ENCODE measurements at places on chromosomes 12 and 14.
A peak's percentile ranks its signal among the peaks of the same experiment; 100 is the strongest.

- no peak for DNase-seq
Observed at GRCh38 chr14:87014856-87015255, 978.1 kb downstream of the GALC start.

DNA sequence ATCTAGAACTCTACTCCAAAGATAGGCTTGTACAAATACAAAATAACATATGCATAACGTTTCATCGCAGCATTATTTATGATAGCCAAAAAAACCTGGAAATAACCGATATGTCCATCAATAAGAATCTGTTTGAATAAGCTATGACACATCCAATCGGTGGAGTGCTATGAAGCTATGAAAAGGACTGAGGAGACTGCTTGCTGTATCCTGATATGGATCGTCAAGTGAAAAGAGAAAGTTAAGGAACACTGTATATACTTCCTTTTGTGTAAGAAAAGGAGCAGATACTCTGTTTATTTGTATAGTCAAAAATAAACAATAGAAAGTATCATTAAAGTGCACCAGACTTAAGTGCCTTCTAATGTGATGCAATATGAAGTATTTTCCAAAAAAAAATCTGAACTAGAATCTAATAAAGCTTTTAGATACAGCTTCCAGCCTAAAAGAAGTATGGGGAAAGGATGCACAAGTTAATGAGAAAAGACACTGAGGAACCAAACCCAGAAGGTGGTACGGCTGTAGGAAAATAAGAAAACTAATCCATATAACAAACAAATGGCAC is 645 bp upstream of the KLHDC1 start:
- DNase-seq: no peak

GRCh38 chr12:53966085-53966384 is 6.9 kb upstream of the HOXC11 start:
- no peak for DNase-seq

DNA sequence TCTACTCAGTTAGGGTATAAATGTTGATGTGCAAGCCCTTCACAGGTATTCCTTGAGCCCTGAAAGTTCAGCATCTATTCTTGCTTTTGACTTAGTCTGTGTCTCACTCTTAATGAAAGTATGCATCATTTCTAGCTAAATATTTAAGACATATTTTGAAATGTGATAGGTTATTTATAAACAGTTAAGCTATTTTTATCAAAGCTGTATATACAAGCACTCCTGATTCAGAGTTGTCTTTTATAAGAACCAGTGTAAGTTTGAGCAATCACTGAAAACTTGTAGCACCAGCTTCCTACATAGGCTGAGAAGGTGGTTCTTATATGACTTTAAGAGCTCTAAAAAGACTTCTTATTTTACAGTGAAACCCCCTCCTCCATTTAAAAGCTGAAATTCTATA is 98.6 kb downstream of the MYF5 start:
- DNase-seq: no peak

DNA sequence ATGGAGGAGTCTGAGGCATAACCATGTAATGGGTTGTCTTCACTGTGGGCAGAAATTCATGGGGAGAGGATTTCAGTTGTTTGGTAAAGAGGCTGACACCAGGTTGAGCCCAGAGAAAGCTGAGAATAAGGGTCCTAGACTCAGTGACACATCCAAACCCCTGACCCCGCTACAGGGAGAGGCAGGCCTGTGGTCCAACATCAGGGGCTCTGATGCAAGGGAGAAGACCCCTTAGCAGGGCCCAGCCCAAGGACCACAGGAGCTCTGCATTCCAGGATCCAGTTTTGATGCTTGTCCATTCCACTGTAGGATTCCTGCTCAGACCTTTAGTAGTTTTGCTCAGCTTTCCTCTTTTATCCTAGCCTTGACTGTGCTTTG is 15.5 kb downstream of the GPR68 start:
- DNase-seq: no peak

DNA sequence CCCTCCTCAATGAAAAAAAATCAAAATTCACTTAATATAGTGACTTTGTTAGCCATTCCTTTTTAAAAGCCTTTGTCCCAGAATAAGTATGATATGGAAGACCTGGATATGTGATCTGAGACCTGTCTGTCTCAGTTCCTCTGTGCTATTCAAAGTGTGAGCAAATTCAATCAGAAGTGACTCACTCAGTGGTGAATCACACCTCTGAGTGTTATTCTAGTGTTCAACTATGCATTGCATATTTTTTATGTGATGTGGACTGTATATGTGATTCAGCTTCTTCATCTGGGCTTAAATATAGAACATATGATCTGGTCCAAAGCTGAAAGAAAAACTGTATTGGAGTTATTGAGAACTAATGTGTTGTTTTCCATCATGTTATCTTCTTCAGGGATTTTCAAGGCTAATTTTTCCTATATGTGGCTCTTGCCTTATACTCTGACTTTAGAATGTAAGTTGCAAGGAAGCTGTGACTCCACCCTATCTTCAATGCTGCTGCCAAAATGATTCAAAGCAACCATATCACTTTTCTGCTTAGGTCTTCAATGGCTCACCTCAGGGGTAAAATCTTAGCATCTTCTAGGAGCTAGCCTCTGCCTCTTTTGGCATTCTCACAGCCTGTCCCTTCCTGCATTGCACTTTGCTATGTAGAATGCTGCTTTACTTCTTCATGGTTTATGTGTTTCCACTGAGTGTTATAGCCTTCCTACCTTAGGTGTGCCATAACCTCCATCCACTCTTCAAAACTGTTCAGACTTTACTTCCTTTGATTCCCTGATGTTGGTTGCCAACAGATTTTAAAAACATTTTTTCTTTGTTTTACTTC is 169.8 kb downstream of the OTOGL start:
- DNase-seq: no peak

GRCh38 chr12:93587611-93588010 is 15.1 kb downstream of the SOCS2 start:
- DNase-seq: no peak

- DNase-seq: no peak
Observed at GRCh38 chr12:58459191-58459590, 461.1 kb downstream of the LRIG3 start.

DNA sequence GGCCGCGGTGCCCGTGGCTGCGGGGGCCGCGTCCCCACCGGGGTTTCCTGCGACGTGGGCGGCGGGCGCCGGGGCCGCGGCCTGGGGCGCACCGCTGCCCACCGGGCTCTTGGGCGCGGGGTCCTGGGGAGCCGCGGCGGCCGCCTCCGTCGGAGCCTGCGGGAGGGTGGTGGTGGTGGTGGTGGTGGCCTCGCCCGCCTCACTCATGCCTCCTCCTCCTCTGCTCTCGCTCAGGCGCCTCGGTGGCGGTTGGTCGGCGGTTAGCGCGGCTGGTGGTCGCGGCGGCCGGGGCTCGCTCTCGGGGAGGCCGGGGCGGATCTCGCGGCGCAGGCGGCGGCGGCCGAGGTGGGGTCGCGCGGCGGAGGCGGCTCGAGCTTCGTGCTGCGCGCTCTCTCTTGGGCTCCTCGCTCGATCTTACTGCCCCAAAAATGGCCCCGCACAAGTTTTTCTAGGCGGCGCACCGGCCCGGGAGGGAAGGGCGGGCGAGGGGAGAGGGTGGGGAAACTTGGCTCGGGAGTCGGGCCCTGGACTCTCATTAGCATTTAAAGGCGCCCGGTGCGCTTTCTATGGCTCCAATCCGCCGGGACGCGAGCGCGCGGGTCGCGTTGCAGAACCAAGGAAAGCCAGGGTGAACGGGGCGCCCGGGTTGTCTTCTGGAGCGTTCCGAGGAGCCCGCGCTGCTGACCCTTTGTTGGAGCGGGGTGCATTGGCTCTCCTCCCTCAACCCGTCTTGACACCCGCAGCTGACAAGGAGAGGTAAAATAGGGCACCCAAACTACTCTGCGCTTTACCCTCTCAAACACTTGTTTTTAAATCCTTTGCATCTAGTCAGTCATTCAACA is at the start of gene YBX3:
Gene YBX3, minus strand, starts transcription at position 419 of the 842 bp plus-strand sequence. Its CDS starts 212 bp downstream, at position 207.
- peak; percentile 69 for DNase-seq

DNA sequence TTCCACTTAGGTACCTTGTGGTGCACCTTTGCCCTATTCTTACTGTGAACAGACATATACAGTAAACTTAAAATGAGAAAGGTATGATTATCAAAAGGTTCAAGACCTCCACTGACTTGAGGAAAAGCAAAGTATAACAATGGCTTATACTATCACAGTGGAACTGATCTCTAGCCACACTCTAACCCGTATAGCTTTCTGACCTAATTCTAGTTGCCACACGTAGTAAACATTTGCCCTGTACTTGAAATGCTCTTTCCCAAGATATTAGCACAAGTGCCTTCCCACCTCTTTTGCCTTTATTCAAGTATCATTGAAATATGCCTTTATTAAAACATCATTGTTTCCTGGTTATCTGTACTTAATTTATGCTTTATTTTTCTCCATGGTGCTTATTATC is 250.4 kb upstream of the PPFIA2 start:
- DNase-seq: no peak

DNA sequence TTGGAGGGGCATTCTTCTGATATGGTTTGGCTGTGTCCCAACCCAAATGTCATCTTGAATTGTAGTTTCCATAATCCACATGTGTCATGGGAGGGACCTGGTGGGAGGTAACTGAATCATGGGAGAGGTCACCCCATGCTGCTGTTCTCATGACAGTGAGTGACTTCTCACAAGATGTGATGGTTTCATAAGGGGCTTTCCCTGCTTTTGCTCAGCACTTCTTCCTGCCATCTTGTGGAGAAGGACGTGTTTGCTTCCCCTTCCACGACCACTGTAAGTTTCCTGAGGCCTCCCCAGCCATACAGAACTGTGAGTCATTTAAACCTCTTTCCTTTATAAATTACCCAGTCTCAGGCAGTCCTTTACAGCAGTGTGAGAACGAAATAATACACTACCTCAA is 382.4 kb downstream of the VRK1 start:
- no peak for DNase-seq

DNA sequence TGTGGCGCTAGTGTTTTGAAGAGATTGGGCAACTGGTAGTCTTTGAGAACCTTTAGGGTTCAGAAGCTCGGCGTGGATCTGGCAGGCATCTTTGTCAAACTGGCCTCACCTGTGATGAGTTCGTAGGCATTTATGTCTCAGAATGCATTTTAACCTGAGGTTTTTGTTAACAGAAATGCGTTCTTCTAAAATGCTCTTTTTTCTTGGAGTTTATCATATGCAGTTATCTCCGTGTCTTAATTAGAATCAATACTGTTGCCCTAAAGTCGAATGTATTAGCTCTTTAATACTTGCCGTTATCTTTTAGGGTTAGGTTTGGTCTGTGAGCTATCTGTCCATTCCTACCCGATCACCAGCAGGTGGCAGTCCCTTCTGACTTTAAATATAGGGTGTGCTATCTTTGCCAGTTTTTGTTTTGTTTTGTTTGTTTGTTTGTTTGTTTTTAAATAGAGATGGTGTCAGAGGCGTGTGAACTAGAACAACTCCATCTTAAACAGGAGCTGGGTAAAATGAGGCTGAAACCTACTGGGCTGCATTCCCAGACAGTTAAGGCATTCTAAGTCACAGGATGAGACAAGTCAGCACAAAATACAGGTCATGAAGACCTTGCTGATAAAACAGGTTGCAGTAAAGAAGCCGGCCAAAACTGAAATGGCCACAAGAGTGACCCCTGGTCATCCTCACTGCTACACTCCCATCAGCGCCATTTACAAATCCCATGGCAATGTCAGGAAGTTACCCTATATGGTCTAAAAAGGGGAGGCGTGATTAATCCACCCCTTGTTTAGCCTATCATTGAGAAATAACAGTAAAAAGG is 1.4 kb downstream of the ATF1 start:
- peak; percentile 58 for DNase-seq

DNA sequence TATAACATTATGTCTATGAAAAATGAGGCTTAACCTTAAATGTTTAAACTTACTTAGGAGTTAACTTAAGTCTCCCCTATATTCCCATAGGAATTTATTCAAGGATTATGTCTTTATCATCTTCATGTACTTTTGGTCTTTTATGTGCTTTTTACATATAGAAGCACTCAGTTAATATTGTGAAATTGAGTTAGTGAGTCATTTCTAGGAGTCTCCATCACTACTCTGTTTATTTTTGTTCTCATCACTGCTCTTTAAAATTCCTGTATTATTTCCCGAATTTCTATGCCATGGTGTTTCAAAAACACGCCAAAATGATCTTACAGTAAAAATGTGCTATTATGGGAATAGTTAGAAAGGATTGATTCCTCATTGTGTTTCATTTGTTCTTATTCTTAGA is 31.6 kb downstream of the TBC1D15 start:
- DNase-seq: no peak

GRCh38 chr14:21268617-21269251 is 508 bp downstream of the HNRNPC start:
- no peak for DNase-seq

DNA sequence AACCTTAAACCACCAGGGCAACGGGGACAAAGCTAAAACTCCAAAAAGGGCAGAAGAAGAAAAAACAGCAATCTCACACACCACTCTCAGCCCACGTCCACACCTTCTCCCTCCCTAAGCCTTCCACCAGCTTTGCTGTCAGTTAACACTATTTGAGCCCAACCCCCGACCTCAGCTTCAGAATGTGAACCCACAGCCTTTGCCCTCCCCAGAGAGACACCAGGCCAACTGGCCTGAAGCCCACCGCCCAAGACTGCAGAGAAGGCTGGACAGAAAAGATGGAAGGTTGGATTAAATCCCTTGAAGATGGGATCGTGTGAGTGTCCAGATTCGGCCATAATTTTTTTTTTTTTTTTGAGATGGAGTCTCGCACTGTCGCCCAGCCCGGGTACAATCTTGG is 22.4 kb downstream of the IRF2BPL start:
- DNase-seq: no peak

- DNase-seq: no peak
Observed at GRCh38 chr12:129790331-129790730, 113.5 kb downstream of the TMEM132D start.

GRCh38 chr12:15842108-15842507 is 40.1 kb upstream of the STRAP start:
- no peak for DNase-seq

DNA sequence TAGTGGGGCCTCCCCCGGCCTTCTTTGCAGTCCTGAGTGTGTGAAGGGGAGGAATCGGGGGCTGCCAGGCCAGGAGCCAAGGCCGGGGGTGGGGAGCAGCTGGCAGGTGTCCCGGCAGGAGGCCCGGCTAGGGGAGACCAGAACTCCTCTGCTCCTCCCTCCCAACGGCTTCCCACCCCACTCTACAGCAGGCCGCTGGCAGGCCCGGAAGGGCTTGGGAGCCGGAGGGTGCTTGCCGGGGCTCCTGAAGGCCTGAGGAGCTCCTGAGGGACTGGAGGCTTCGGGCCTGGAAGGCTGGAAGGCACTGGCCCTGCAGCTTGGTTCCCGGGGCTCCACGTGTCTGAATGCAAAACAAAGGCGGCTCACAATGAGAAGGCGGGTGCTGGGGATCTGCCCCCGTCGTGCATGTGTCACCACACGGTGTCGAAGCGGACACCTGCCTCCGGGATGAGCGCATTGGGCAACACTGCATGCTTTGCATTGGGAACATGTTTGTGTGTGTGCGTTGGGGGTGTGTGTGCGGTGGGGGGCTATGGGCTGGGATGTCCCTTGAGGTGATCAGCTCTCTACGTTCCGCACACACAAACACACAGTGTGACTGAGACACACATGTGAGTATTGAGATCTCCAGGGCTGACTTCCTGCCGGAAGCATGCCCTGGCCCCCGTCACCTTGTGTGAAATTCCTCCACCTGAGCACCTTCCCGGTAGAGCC is 30.9 kb upstream of the ANKRD9 start:
- no peak for DNase-seq

GRCh38 chr14:33686218-33686617 is 264.7 kb downstream of the EGLN3 start:
- DNase-seq: no peak

- DNase-seq: no peak
Observed at GRCh38 chr12:26293612-26294011, 98.2 kb downstream of the SSPN start.

- no peak for DNase-seq
Observed at GRCh38 chr12:110957652-110958051, 37.3 kb upstream of the MYL2 start.

All from GM19239 (cell line).